Omental fat pad (tissue), 4 donors: ENCODE measurements at places on chromosomes 7 and 10. TPM values are rescaled to one million over a fixed set of nuclear protein-coding genes. Genes with fewer than 3 reads are reported as not detected.

GRCh38 chr7:157587051-157587804 lies 250.4 kb downstream of the DNAJB6 start:
- DNase-seq: no peak

DNA sequence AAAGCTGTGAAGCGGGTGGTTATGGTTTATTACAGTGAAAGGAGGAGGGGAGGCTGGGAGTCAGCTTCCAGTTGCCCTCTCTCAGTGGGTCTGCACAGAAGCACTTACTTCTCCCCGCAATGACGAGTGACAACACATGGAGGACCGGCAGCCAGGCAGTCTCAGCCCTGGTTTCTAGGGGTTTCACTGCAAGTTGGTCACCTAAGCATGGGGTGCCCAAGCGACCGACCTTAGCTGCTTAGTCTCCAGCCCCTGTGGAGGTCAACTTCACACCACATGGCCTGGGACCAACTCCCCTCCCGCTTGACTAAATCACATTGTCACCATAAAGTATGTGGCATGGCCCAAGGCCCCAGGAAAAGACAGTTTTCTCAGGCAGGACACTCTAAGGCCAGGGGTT lies 99.9 kb upstream of the ZNF32 start:
- no peak for DNase-seq

DNA sequence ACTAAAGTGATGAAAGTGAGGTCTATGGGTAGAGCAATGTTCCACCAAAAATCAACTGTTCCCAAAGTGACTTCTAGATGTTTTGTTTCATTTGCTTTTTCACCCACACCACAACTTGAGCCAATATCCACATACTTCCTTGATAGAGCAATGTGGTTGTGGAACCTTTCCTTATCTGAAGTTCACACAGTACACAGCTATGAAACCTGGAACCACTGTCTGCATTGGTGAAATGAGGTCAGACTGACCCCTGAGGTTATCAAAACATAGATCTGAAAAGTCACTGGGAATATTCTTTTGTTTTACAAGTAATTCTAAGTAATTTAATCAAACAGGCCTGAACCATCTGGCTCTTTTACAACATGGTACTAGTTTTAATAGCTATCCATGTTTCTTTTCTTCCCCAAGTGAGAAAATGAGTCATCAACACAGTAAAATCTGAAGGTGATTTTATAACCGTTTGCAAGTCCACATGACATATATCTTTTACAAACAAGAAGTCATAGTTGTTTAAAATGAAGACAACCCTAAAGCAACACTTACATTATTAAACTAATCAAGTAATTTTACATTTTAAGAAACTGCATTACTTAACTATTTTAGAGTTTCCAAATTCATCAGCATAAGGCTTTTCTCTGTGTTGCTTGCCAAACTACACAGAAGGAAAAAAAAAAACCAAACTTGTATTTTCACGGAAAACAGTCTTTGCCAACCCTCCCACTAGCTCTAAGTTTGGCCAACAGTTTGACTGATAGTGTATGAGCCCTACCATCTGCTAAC lies 80.3 kb downstream of the LRRC17 start:
- no peak for DNase-seq

The DGKB gene
- total RNA-seq: 2.8 TPM

DNA sequence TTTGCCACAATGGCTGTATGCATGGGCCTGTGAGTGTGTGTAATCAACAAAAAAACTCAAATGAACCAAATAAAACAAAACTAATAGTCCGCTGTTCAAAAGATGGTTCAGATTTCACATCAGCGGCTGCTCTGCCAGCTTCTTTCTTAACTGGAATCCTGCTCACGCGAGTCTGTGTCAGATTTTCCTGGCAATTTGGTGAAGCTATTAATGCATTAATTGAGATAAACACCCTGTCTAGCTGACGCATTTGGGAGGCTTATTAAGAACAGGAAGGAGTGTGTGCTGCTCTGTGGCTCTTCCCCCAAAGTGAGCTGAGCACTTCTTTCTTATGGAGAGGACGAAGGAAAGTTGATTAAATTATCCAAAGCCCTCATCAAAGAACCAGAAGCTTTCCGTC lies 336.6 kb upstream of the MKI67 start:
- no peak for DNase-seq
